PC-3 (cell line): ENCODE measurements at places on chromosomes 7 and 10. TPM values are rescaled to one million over a fixed set of nuclear protein-coding genes. Genes with fewer than 3 reads are reported as not detected.

SAP25 gene
- 0.22 and 0.52 TPM in 2 replicates for total RNA-seq

TMEM26 gene
- 0.12 TPM in 1 of 2 replicates, not detected in the other for total RNA-seq

LRRD1 gene
- total RNA-seq, result not detected in 2 replicates

GNGT1 gene
- not detected in 2 replicates for total RNA-seq

HEPACAM2 gene
- not detected in 2 replicates for total RNA-seq

DNA sequence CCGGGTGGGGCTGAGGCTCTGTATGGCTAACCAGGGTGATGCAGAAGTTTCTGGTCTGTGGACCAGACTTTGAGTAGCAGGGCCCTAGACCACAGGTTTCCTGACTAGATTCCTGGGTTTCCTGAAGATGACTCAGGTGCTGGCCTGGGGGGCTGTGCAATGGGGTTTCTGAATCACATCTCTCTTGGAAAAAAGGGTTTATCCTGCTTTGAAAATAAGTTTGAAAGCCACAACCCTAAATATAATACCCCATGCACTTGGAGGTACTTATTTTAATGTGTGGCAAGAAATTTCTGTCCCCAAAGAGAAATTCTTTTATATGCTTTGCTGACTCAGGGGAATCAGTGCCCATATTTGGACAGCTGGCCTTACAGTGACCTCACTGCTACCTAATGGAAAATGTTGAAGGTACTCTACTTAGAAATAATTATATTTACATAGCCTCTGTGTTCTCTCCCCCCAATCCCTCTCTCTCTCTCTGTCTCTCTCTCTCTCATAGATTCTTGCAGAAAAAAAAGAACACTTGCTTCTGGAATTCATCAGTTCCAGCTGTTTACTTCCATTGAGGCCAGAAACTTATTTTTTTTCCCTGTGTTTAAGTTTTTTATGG, 184.4 kb upstream of the LYZL2 start:
- no peaks in the 10 kb centered on the region for H3K27me3 ChIP-seq
- no peak overlapping the region for H3K4me3 ChIP-seq
- peak; percentile 58 for DNase-seq
- peak overlapping the region; percentile 22 for H3K27ac ChIP-seq

DNA sequence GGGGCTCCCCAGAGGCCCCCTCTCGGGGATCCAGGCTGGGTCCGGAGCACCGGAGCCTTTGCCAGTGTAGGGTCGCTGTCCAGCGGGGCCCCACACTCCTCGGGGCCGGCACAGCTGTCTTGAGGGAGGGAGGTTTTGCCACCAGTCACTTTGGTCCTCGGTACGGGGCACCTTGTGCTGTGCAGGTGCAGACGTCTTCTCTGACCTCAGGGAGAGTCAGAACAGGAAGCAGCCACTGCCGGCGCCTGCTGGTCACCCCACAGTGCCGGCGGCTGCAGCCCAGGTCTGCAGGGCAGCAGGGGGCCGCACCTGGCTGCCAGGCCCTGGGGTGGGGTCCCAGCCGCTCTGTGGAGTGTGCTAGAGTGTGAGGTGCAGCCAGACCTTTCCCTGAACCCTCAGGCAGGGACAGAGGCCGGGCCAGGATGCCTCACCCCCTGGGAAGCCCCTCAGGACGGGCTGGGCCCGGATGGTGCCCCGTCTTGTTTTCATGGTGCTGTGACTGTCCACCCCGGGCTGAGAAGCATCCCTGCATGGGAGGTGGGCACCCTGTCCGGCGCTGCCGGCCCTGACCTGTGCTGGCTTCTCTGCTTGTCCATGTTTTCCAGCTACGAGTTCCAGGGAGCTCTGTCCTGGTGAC, 8.2 kb downstream of the MAFK start:
- H3K27me3 ChIP-seq, result no peaks in the 10 kb centered on the region
- H3K4me1 ChIP-seq, result peaks cover 29% of the 10 kb centered on the region
- no peak overlapping the region for H3K4me3 ChIP-seq
